GM12878 (cell line): ENCODE measurements at places on chromosomes 2 and 18.

GRCh38 chr18:65567372-65567771, 183.4 kb upstream of the CDH7 start:
- no peak for DNase-seq

- DNase-seq = no peak
Observed at GRCh38 chr18:76571689-76572088, 76.6 kb upstream of the ZNF516 start.

GRCh38 chr18:8820396-8821082, 115.2 kb downstream of the MTCL1 start:
- no peak for DNase-seq

GRCh38 chr2:179441551-179441950, 176.9 kb upstream of the SESTD1 start:
- DNase-seq = no peak

- DNase-seq = peak; percentile 21
Observed at GRCh38 chr2:24164416-24164973, 10.4 kb upstream of the FAM228A start.

DNA sequence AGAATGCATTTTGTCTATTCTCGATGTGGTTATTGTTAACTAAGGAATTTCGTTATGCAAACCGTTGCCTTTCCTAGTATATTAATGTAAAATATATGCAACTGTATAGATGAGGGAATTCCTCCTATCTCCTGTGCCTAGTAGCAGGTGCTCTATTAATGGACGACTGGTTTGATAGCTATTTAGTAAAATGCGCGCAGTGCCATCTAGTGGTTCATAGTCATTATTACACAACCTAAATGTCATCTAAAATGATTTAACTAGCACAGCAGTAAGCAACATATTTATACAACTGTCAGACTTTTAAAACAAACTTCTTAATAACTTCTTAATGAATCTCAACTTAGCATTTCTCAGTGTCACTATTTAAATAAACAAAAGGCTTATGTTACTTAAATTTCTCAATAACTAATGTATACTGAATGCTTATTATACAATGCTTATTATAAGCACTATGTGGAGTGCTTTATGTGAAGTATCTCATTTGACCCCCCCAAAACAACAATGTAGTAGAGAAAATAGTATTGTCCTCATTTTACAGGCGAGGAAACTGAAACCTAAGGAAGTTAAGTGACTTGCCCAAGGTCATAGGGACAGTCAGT, 77.9 kb downstream of the DTNA start:
- peak; percentile 11 for DNase-seq
